Stimulated activated CD8-positive, alpha-beta memory T cell treated with anti-CD3 and anti-CD28 coated beads, Interleukin-7, amount 100 ng/mL, for 4 hours (primary cell): ENCODE measurements at places on chromosomes 12 and 14.

DNA sequence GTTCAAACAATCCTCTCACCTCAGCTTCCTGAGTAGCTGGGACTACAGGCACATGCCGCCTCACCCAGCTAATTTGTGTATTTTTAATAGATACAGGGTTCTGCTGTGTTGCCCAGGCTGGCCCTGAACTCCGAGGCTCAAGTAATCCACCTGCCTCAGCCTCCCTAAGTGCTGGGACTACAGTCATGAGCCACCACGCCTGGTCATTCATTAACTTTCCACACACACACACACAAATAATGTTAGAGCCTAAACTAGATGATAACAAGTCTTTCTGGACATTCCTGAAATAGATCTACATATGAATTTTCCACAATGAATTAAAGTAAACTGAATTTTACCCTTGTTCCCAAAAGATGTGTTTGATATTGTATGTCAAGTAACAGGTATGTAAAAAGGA is 776.0 kb downstream of the GALC start:
- DNase-seq: no peak

DNA sequence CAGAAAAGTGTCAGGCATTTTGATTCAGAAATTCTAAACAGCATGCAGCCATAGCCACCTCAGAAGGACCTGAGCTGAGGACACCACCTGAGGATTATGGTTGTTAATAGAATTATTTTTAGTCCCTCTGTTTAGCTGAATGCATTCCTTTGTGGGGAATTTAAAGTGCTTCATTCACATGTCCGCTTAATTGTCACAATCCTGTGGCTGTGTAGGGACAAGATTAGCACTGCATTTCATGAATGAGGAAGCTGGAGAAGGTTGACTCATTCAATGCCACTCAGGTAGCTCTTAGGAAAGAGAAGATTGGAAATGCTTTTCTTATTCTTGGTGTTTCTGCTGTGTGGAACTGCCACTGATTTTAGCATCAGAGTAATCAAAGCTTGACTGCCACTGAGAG is 42.0 kb upstream of the KRR1 start:
- DNase-seq: no peak

DNA sequence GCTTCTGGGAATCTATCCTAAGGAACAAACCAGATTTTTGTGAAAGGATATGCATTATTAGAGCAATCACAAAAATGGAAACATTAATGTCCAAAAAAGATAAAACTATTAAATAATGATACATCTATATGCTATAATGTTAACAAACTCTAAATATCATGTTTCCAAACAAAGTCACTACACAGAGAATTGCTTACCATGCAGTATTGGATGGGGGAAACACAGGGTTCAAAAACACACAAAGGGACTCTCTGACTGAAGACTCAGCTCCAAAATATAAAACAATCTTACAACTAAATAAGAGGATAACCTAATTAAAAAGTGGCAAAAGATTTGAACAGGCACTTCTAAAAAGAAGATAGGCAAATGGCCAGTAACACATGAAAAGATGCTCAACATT is 304.2 kb downstream of the DPF3 start:
- no peak for DNase-seq

- DNase-seq: no peak
Observed at GRCh38 chr14:31084385-31084784, 58.2 kb upstream of the STRN3 start.

- no peak for DNase-seq
Observed at GRCh38 chr14:99884834-99885648, 91.8 kb downstream of the EML1 start.

- peak; percentile 8 for DNase-seq
Observed at GRCh38 chr14:99729991-99730875, 46.1 kb downstream of the CYP46A1 start.

DNA sequence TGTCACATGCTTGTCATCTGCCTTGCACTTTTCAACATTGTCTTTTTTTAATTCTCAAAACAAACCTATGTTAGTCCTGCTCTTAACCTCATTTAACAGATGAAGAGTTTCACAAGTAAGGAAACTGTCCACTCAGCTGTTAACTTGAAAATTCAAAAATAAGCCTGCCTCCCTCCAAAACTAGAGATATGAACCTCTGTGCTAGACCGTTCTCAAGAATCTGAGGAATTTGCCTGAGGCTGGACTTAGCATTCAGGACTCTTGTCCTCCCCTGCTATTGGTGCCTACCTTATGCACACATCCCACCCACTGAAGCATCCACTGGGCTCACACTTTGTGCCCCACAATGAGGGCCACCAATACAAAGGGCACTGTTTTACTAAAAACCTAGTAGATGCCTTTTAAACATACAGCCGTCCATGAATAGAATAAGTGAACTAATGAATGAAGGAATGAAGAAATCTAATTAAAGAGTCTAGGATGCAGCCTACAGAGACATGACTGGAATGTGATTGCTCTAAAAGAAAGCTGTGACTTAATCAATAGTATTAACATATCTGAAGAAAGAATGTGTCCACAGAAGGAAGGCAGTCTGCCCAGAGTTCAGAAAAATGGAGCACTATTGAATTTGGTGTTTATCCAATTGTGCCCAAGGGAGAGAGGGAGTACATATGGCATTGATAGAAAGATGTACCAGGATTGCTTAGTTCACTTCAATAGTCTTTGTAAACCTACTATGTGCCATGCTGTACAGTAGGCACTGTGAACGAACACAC is 238.5 kb downstream of the SPTSSA start:
- DNase-seq: no peak

DNA sequence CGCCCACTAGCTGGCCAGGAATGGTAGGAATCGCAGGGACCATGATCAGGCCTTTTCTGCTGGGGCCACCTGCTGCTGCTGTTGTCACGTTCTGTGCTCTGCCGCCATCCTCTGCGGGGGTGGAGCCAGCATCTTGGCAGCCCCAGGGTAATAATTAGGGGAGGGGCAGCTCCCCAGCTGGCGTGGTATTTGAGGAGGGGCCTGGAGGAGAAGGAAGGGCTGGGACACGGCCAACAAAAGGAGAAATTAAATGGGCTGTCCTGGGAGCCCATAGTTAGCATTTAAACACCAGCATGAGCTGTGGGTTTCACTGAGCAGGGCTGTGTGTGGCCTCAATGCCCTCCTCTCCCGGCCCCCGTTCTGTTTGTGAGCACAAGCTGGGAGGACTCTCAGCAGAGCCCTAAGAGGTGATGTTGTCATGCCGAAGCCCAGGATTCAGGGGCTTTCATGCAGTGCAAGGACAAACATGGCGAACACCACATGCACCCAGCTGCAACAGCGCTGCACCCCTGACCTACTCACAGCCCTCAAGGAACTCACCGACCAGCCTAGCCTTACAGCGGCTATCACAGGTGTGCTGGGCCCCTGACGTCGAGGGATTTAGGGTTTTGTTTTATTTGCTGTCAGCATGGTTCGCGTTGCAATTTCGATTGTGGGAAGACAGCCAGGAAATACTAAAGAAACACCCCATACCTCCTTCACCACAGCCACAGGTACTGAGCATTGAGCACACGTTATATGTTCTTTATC is 324.3 kb downstream of the CACNA1C start:
- DNase-seq: no peak

DNA sequence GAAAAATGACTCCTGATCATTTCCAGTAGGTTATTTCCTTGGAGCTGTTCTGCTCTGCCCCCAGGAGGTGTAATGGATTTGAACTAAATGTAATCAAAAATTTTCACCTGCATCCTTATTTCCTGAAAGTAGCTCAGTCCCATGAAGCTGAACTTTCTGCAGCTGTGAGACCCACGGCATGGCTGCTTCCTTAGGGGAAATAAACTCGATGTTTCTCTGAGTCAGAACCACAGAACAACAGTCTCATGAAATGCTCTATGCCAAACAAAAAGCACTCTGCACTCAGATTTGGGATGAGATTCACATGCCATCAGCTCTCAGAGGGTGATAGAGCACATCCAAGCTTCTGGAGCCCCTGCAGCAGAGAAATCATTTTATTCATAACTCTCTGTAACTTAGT is 224.1 kb upstream of the PLEKHG7 start:
- DNase-seq: no peak

DNA sequence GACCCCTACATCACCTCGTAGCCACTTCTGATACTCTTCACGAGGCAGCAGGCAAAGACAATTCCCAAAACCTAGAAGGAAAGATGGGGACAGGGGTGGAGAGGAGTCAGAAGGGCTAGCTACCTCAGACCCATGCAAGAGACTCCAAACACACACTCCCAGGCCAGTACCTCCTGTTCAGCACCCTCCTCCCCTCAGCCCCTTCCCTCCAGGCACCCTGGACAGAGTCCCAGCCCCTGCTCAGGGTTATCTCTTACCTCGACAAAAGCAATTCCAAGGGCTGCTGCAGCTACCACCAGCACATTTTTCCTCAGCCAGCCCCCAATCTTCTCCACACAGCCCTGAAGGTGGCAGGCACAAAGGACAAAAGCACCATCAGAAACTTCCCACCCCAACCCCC is 3.3 kb downstream of the CD63 start:
- DNase-seq: no peak

DNA sequence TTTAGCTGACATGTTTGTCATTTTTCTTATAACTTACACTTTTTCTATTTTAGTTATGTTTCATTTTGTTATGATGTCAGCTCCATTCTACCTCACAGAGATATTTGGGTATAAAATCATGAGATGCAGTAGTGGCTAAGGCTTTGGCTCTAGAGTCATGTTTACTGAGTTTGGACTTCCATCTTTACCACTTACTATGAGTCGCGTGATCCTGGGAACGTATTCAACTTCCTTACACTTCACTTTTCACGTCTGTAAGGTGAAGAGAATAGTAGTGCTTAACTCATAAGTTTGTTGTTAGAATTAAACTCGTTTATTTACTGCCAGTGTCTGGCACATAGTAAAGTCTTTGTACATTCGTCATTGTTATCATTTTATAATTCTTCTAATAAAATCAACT is 126.3 kb downstream of the ERC1 start:
- no peak for DNase-seq

DNA sequence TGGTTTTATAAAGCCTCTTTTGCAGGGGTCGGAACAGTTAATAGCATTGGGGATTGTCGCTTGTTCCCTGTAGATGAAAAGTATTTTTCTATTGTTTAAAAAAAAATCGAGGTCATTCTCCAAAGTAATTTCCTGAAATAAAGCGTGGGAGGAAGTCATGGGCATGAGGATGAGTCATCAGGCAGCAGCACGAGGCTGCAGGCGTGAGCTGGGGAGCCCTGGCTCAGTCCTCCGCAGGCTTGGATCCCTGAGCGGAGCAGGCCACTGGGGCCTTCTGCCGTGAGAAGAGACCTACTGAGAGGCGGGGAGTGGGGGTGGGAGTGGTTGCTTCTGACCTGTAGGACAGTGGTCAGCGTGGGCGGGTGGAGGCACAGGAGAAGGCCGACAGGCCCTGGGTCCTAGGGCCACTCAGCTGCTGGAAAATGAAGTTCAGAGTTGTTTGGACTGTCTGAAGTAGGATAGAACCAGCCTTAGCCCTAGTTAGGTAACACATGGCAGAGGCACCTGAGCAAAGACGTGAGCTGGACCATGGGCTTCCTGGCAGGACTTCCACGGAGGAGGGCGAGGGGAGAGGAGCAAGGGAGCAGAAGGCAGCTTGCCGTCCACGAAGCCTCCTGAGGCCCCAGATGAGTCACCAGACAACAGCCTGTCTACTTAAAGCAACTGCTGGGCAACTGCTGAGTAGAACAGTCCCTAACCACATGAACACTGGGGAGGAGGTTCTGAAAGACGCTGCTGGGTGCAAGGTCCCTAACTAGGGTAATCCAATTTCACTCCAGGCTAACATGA is 21.1 kb upstream of the LGALS3 start:
- DNase-seq: no peak

DNA sequence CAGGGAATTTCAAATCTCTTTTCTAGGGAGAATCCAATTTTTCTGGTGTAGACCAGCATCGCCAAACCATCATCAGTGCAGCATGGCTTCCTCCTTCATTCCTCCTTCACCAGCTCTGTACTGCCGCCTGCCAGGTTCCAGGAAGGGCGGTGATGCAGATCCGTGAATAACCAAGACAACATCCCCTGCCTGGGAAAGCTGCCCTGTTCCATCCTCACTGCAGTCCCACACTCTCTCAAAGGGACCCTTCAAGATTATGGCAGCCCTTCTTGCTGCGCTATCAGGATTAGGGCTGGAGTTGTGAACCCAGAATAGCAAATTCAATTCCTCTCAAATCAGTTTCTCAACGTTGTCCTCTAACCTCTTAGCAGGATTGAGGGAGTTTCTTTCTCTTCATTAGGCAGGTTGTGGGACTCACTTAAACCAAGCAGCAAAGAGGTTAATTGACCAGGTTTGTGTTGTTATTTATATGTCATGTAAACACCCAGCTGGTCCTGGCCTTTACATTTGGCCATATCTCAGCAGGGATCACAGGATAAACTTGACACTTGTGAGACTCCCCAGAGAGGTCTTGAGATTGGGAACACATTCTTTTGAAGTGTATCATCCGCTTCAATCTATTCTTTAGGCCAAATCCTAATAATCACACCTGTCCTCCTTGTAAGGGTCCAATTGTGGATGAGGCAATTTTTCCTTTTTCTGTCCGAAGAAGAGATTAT is 26.2 kb downstream of the TMEM30B start:
- no peak for DNase-seq

DNA sequence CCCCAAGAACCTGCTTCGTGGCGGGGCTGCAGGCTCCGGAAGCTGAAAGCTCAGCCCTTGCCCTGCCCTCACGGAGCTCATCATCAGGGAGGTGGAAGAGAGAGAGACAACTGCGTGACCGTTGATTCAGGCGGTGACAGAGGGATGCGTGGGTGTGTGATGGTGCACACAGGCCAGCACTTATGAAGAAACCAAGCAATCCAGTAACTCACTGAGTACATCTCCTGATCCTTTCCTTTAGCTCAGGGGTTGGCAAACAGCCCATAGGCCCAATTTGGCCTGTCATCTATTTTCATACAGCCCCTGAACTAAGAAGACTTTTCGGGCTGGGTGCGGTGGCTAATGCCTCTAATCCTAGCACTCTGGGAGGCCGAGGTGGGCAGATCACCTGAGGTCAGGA is 49.9 kb downstream of the TESC start:
- no peak for DNase-seq

DNA sequence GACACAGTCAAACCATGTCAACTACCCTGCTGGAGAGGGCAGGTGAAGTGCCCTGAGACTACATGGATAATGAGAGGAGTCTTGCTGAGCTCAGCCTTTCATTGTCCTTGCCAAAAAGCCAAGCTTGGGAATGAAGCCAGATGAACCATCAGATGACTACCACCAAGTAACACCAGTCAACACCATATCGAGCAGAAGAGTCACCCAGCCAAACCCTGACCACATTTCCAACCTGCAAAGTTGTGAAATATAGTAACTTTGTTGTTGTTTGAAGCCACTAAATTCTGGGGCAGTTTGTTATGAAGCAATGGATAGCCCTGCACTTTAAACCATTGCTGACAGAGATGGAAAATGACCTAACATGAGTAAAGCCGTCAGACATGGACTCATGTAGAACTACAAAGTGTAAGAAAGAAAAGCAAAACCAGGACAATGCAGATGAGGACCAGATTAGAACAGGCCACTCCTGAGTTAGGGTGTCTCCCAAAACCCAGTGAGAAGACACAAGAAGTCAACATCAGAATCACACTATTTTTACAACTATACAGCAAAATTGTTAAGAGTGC is 12.5 kb upstream of the CRADD start:
- DNase-seq: no peak
